ENCODE measurements at places on chromosomes 5 and 9. TPM values are rescaled to one million over a fixed set of nuclear protein-coding genes. Genes with fewer than 3 reads are reported as not detected.

DNA sequence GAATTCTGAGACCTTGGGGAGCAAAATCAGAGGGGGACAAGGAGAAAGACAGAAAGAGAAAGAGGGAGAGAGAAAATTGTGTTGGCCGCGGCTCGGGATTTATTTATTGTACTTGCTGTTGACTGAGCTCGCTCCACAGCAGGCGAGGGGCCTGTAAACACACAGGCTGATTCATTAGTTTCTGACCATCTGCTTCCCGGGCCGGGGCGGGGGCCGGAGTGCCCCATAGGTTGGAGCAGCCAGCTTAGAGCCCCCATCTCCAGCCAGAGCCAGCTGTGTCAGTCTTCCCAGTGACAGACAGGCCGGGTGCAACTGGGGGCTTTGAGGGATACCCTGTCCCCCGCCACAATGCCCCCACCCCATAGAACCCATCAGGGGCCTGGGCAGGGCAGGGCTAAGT, 30.9 kb downstream of the NTNG2 start:
- H3K27me3 ChIP-seq = no peaks in the 10 kb centered on the region
- no peak overlapping the region for H3K4me3 ChIP-seq
- no peaks in the 10 kb centered on the region for H3K36me3 ChIP-seq
- no peak overlapping the region for H3K27ac ChIP-seq

GRCh38 chr9:15725953-15726352, 173.1 kb downstream of the CCDC171 start:
- H3K36me3 ChIP-seq = no peaks in the 10 kb centered on the region
- no peak overlapping the region for H3K4me3 ChIP-seq
- no peaks in the 10 kb centered on the region for H3K27me3 ChIP-seq
- no peaks in the 10 kb centered on the region for H3K4me1 ChIP-seq
- no peak overlapping the region for H3K27ac ChIP-seq

DNA sequence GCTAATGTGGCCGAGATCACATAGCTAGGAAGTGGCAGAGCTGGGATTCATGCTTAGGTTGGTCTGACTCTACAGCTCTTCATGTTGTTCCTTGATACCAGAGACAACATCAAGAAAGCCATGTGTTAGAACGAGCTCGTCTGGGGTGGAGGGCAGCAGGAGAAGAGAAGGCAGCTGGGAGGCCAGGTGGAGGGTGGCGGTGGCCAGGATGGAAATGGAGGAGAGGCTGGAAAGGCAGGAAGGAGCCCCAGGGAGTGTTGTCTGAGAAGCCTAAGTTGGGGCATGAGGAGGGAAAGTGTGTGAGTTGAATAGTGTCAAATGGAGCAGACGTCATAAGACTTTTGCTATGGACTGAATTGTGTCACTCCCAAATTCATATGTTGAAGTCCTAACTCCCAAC, 315.3 kb downstream of the GADD45G start:
- no peak for DNase-seq
- no peaks in the 10 kb centered on the region for H3K27me3 ChIP-seq
- H3K27ac ChIP-seq = no peak overlapping the region
- no peaks in the 10 kb centered on the region for H3K4me1 ChIP-seq
- no peaks in the 10 kb centered on the region for H3K36me3 ChIP-seq

GRCh38 chr9:75941577-75942311, 51.3 kb downstream of the PCSK5 start:
- H3K4me1 ChIP-seq = no peaks in the 10 kb centered on the region
- no peak overlapping the region for H3K27ac ChIP-seq
- H3K27me3 ChIP-seq = no peaks in the 10 kb centered on the region
- H3K4me3 ChIP-seq = no peak overlapping the region
- no peak for DNase-seq

GRCh38 chr9:86387376-86387775, 33.2 kb upstream of the TUT7 start:
- no peaks in the 10 kb centered on the region for H3K4me1 ChIP-seq

DNA sequence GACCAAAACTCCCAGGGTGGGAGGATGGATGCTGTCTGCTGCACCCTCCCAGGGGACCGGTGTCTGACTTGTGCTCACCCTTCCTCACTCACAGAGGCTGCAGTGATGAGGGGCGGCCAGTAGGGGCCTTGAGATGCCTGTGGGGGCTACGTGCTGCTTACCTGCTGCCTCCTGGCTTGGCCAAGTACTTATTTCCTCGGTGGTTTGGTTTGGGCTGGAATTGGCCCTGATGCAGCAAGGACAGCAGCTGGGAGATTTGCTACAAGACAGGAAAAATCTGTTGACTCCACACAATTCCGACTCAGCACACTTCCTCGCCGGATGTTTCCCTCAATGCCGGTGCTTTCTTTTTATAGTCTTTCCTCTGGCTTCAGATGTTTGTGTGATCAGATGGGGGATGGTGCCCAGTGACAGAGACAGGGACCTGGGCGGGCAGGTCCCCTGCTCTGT, 6.6 kb downstream of the PCDH12 start:
- no peak overlapping the region for H3K4me3 ChIP-seq
- H3K27me3 ChIP-seq = no peaks in the 10 kb centered on the region
- H3K36me3 ChIP-seq = no peaks in the 10 kb centered on the region

GRCh38 chr9:22645893-22646292, 199.3 kb downstream of the DMRTA1 start:
- no peaks in the 10 kb centered on the region for H3K36me3 ChIP-seq
- H3K27me3 ChIP-seq = no peaks in the 10 kb centered on the region
- no peak overlapping the region for H3K27ac ChIP-seq
- no peak for DNase-seq
- no peaks in the 10 kb centered on the region for H3K4me1 ChIP-seq

- peaks cover 16% of the 10 kb centered on the region for H3K4me1 ChIP-seq
- H3K36me3 ChIP-seq = no peaks in the 10 kb centered on the region
- H3K27me3 ChIP-seq = no peaks in the 10 kb centered on the region
- peak overlapping the region; percentile 78 for H3K4me3 ChIP-seq
These were observed 2.0 kb upstream of the SMIM27 start for GRCh38 chr9:32550150-32550561.

Gene IRX2
- total RNA-seq = 0.10 TPM

Gene FOXD4L4
- 0.10 TPM for total RNA-seq

Gene PDE6A
- total RNA-seq = 0.33 TPM

Gene PCDHA2
- not detected for total RNA-seq
